ENCODE measurements at places on chromosomes 2 and 18.

DNA sequence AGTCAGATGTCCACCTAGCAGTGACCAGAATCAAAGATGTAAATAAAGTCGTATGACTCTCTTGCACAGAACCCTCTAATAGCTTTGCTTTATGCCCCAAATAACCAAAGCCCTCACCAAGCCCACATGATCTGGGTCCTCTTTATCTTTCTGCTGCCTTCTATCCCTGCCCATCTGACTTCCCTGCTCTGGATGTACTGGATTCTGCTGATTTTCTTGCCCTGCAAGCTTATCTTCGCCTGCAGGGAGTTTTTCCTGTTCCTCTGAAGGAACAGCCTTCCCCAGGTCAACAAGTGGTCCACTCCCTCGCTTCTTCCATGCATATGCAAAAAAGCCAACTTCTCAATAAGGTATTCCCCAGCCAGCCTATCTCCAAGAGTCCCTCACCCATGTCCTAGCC is 18.7 kb downstream of the IL36B start:
- no peak for DNase-seq

- peak; percentile 59 for DNase-seq
Measured at GRCh38 chr2:223797811-223798721, 39.3 kb downstream of the AP1S3 start.

GRCh38 chr18:25164211-25164847 is 187.6 kb downstream of the ZNF521 start:
- DNase-seq = no peak

DNA sequence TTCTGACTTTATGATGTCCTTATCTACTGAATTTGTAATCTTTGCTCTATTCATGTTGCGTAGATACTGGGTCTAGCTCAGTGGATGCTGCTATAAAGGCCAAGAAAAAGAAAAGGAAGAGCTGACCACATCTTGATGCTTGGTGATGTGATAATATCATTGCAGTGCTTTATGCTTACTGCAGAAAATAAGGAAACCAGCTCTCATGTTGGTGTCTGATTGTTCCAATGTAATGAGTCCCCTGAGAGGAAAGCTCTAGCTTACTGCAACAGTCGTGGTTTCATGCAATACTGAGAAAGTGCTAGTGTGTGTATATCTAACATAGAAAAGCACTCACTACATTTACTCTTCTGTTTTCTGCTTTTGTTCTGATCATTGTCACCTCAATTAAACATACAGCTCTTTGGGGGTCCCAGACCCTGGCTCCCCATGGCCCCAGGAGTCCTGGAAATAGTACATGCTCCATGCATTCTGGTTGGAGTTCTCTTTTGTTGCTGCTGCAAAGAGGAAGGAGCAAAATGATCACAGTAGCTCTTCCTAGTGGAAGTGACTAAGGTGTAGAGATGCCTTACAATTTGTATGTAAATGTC is 338.8 kb downstream of the CYRIA start:
- no peak for DNase-seq

GRCh38 chr18:11327391-11328009 is 178.1 kb upstream of the PIEZO2 start:
- no peak for DNase-seq

DNA sequence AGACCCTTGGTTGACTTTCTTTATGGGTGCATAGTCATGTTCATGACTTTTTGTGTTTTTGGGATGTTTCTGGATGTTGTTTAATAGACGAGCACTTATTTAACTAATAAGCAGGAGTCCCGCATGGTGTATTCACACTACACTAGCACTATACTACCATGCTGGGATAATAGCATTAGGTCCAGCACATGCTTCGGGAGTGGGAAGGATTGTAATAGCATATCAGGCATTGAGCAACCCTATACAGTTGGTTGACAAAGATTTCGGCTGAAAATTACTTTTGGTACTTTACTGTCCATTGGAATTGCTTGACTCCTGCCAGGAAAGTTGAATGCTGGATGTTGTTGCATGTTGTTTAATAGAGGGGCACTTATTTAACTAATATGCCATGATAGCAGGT is 2.8 kb downstream of the SH3RF3 start:
- no peak for DNase-seq

DNA sequence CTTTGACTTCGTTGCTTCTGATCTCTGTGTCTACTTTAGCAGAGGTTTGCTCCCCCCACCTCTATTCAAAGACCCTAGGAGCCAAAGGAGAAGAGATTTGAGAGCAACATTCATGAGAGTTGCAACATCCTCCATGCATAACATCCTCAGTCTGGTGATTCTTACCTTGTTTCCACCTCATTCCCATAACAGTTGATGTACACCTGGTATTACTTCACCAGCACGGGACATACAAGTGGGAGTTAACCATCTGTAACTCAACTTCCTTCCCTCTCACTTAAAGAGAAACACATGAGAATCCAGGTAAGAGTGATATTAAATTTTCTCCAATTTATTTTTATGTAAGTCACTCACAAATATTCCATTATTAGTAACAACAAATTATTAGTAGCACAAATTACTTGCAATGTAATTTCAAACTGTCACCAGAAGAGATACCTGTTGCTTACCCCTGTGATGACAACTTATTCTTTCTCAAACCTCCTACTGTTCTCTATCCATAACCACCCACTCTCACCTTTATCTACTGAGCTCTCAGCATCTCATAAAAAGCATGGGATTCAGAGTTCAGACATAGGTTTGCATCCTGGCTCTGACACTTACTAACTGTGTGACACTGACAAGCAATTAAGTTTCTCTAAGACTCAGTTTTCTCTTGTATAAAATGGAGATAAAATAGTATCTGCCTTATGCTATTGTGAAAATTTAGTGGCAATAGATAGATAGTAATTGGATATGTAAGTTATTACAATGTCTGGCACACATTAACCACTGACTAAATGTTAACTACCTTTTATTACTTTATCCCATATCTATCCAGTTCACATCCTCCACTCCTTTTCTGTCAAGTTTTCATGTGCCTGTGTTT is 184.6 kb upstream of the SRD5A2 start:
- no peak for DNase-seq

- no peak for DNase-seq
Measured at GRCh38 chr18:31553800-31554199, 37.9 kb upstream of the TTR start.

DNA sequence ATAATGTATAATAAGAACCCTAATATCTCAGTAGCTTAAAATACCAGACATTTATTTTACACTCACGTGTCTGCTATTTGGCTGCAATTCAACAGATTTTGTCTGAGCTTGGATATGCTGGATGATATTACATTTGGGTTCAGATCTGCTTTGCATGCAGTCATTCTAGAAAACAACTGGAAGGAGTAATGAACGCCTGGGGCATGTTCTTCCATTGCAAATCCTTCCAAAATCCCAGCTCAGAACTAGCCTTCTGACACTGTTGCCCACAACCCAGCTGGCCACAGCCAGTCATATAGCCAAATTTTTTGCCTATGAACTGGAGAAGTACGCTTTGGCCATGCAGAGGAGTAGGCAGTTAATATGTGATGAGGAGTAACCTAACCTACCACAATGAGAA is 597.8 kb upstream of the VRK2 start:
- no peak for DNase-seq

GRCh38 chr18:23487738-23488570 is 15.4 kb upstream of the RMC1 start:
- DNase-seq = peak; percentile 60

DNA sequence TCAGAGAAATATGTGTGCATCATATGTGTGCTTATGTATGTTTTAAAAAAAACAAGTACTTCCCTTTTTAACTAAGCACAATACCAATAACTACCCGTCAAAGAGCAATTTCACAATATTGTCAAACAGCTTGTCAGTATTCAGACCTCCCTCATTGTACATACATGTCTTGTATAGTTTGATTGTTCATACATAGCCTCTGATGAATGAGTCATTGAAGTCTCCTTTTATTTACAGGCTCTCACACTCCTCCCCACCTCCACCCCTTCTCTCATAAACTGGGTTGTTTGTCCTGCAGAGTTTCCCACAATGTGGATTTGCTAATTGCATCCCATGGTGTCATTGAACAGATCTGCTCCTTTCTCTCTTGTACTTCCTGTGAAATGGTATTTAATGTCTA is 132.8 kb upstream of the L3MBTL4 start:
- no peak for DNase-seq

GRCh38 chr2:40147360-40147759 is 304.5 kb downstream of the SLC8A1 start:
- no peak for DNase-seq

Data from HepG2 (cell line).